ENCODE measurements at places on chromosomes 4 and X. TPM values are rescaled to one million over a fixed set of nuclear protein-coding genes. Genes with fewer than 3 reads are reported as not detected.
A peak's percentile ranks its signal among the peaks of the same experiment; 100 is the strongest.

- DNase-seq = no peak
These were observed 53.8 kb downstream of the SPRY1 start for GRCh38 chr4:123450393-123450792.

DNA sequence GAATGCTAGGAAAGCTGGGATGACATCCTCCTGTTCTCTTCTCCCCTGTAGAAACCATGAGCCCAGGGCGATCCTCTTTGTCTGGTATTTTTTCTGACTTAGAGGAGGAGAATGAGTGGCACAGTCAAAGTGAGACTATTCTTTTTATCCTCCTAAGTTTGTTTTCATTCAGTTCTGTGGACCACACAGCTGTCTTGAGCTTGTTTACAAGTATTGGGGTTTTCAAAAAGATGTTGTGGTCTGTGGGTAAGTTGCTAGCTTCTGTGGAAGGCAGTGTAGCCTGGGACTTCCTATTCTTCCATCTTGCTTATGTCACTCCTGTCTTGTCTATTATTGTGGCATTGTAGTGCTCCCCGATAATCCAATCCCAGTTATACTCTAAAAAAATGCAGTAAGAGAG lies 223.0 kb downstream of the PAPSS1 start:
- no peak for DNase-seq

- no peak for DNase-seq
These were observed 6.3 kb downstream of the LONRF3 start for GRCh38 chrX:118980761-118981160.

GRCh38 chr4:14035076-14035475 lies 407.6 kb upstream of the BOD1L1 start:
- no peak for DNase-seq

DNA sequence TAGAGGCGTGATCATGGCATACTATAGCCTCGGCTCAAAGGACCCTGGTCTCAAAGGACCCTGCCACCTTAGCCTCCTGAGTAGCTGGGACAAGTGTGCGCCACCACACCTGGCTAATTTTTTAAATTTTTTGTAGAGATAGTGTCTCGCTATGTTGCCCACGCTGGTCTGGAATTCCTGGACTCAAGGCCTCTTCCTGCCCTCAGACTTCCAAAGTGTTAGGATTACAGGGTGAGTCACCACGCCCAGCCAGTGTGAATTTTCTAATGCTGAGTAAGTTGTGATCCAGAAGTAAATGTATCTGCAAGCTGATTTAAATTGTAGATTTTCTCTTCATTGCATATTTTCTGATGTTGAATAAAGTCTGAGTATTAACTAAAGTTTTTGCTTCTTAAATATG lies 2.6 kb upstream of the ZNF674 start:
- DNase-seq = peak; percentile 66

DNA sequence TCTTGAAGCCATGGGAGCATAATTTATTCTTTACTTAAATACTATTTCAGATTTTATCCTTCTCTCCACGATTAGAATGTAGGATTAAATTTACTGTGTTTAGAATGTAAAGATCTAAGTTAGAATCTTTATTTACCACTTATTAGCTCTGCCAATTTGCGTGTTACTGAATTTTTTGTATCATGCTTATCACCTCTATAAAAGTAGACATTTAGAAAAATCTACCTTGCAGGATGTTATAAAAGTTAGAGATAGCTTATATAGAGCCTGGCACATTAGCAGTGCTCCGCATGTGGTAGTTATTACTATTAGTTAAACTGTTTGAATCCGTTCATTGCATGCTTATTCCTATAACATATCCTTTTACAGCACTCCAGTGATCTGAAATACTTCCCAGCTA lies 97.9 kb downstream of the BANK1 start:
- no peak for DNase-seq

DNA sequence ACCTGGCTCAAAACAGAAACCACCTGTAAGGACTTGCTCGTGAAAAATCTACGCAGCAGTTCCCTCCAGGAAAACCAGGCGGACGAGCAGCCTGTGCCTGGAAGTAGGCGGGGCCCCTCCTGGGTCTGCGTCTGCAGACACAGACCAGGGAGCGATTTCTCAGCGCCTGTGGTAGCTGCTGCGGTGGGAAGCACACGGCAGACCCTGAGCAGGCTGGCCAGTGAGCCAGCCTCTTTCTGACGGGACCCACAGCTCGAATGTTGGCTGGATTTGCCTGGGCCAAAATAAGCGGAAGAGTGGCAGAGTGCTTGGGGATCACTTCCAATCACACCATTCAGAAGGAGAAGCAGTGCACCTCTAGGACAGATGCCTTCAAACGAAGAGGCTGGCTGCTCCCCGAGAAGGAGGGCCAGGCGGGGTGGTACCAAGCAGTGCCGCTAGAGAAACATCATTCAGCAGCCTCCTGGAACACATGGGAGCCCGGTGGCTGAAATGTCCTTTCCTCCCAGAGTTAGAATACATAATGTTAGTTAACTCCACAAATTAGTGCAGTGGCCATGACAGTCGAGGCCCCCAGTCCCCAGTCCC lies 85.9 kb downstream of the GATB start:
- DNase-seq = no peak

DNA sequence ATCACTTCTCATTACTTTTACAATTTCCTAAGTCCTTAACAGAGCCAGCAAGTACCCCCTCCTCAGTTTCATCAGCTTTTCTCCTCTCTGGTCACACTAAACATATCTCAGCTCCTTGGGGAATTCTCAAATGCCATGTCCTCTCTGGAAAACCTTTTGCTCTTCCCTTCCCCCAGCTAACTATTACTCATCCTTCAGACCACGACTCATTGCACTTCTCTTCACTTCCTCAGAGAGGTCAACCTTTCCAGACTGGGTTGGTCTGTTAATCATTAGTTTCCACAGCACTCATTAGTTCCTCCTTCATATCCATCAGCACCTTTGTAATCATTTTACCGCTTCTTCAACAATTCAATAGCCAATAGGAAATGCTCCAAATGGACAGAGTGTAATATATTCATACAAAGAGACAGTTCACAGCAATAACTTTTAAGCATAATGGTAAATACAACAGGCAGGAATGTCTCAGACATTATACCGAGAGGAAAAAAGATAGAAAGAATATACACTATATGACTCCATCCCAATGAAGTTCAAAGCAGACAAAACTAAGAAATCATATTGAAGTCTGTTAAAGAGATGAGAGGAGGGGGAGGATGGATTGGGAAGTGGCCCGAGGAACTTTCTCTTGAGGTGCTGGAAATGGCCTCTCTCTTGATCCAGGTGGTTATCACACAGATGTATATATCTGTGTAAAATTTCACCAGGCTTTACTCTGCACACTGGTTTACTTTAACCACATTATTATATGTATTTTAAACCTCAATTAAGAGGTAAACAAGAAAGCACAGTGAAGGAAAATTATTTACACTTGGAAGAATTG lies 39.6 kb downstream of the DDX60L start:
- peak; percentile 32 for DNase-seq

GRCh38 chrX:155962906-155963305 lies 34.6 kb upstream of the IL9R start:
- no peak for DNase-seq

DNA sequence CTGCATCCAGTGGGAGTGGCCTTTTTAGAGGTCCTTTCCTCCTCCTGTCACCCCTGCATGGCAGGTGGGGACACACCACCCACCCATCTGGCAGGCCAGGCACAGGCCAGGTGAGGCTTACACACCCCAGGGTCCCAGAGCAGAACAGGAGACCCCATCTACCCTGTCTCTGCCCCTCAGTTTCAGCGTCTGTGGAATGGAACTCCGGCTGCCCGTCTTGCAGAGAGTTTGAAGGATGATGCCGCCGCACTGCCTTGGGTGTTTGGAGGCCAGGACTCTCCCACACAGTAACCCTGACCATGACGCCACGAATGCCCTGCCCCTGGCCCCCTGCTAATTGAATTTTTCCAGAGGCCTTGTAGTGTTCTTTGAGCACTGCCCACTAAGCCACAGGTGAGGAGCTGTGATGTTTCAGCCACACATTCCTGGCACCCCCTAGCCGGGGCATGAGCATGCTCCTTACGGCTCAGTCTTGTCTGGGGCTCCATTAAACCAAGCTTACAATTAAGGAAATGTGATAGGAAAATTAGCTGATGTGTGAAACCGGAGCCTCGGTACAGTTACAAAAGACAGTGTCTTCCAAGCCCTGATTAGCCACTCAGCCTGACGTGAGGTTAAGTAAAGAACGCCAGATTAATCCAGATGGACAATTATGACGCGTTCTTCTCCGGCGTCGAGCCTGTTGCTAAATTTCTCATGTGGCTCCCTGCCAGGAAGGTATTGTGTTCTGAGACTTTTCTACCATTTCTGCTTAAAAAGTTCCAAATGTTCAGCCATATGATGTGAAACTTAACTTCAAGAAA lies 39.3 kb downstream of the HMX1 start:
- DNase-seq = no peak

- DNase-seq = no peak
These were observed 564 bp downstream of the FAM149A start for GRCh38 chr4:186104890-186105646.

- DNase-seq = no peak
These were observed 151.0 kb upstream of the DKK2 start for GRCh38 chr4:107187091-107187490.

GRCh38 chrX:49147936-49148335 lies 14.6 kb upstream of the MAGIX start:
- DNase-seq = no peak

DNA sequence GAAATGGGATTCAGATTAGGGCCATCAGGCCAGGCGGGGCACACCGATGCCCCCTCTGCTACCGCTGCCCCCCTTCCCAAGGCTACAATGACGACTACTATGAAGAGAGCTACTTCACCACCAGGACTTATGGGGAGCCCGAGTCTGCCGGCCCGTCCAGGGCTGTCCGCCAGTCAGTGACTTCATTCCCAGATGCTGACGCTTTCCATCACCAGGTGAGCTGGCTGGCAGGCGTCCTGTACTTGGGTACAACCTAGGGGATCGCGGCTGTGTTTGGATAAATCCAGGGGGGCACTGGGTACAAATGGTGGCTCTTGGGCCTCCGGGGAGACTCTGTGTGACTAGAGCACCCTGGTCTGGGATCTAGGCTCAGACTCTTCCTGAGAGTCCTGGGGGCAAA lies 1.1 kb downstream of the EMD start:
- DNase-seq = no peak

- no peak for DNase-seq
These were observed 247.4 kb upstream of the CTSO start for GRCh38 chr4:156201050-156201449.

DNA sequence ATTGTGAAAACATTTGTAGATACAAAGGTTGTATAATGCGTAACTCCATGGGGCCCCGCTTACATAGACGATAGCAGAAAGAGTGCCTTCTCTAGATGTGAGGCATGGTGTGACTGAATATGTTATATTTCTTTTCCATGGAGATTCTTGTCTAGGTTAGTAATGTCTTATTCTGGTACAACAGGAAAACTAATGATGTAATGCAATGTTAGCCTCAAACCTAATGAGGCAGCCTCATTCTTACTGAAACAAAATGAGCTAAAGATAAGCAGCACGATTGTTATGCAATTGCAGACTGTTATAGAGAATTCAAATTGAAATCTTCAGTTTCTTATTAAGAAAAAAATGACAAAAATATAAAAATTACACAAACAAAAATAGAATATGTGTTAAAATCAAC lies 171.1 kb upstream of the ANKRD50 start:
- no peak for DNase-seq

- no peak for DNase-seq
These were observed 35.8 kb downstream of the BCOR start for GRCh38 chrX:40061871-40062524.

GRCh38 chr4:43251841-43252240 lies 359.3 kb downstream of the GRXCR1 start:
- DNase-seq = no peak

DNA sequence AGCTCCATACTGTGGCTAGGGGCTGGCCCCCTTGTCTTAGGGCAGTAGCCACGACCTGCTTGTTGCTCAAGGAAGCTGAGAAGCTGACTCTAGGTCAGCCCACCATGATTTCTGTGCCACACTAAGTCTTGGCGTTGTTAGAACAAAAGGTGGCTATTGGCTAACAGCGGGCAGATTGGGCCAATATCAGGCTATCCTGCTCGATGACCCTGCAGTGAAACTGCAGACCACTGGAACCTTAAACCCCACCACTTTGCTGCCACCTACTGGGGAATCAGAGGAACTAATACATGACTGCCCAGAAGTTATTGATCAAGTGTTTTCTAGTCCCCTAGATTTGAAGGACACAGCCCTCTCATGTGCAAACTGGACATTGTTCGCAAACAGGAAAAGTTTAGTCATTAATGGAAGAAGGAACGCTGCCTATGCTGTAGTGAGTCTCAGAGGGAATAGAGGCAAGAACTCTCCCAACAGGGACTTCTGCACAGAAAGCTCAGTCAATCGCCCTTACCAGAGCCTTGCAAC lies 17.0 kb upstream of the PAPSS1 start:
- DNase-seq = peak; percentile 42

- DNase-seq = no peak
These were observed 487.5 kb downstream of the IQCM start for GRCh38 chr4:149328161-149328560.

CRLF2 gene
- not detected for total RNA-seq

WDR44 gene
- 23.5 TPM for total RNA-seq

AVPR2 gene
- total RNA-seq = not detected

HTN3 gene
- not detected for total RNA-seq

CENPVL3 gene
- not detected for total RNA-seq

VCX2 gene
- not detected for total RNA-seq

SSX3 gene
- total RNA-seq = not detected

DDX53 gene
- not detected for total RNA-seq

SATL1 gene
- not detected for total RNA-seq

PCYT1B gene
- total RNA-seq = not detected

MAPK10 gene
- 1.1 TPM for total RNA-seq

TLR10 gene
- total RNA-seq = not detected

FANCB gene
- total RNA-seq = 9.5 TPM

SNCA gene
- not detected for total RNA-seq
